ENCODE measurements at places on chromosomes 7 and 10.
A peak's percentile ranks its signal among the peaks of the same experiment; 100 is the strongest.

- no peak for DNase-seq
These were observed 102.1 kb downstream of the GAD2 start for GRCh38 chr10:26318672-26319071.

DNA sequence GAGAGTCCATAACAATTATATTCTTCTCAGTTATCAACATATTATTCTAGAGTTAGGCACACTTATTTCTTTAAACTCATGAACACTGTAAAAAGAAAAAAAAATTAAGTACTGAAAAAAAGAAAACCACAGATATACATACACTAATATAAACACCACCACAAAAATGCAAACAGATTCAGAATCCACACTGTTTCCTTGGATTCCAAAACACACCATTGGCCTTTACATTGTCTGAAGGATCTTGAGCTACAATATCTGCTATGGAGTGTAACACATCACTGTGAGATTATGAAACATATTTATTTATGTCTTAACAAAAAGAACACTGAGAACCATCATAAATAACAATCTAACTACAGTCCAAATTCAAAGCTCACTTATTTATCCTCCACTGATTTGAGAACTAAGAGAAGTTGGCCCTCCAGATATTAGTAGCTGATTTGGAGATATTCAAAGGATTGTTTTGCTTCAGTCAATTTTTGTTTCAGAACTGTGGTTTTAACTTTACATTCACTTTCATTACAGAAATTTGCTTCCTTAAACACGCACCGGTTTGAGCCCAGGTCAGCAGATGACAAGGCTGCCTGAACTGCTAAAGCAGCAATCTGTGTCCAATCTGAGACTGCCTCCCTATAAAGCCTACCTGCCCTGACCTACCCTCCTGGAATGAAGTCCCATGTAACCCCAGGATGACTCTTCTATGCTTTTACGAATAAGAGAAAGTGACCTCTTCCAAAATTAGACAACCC lies 47.0 kb upstream of the CDK1 start:
- DNase-seq = no peak

DNA sequence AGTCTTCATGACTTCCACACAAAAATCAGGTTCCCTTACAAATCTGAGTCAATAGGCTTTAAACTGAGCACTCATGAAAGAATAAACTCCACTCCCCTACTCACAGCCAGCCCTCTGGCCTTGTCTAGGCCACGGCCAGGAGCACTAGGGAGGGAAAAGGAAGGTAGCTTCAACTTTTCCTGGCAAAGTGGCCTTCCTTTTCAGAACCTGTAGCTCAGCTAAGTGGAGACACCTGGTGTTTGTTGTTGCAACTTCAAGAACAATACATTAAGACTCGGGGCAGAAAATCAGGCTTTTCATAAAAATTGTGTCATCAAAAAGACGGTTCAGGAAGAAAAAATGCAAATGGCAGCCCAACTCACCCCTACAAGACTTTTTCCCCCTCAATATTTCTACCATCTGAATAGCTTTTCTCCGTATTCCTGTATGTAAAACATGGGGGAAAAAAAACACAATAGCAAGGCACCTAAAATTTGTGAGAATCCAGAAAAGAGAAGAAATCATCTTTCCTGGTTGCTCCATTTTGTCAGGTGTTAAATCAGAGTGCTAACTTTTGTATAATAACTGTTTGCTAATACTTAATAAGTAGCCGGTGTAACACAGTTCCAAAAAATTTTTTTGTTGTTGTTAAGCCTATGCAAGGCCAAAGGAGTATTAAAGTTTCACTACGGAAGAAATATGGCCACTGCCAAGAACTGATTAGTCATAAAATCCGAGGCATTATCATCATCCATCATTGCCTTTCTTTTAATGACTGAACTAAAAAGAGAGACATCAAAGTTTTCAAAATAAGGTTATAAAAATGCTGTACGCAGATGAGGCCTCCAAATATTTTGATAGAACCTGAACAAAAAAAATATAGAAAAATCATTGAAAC lies 66.2 kb upstream of the ARID5B start:
- DNase-seq = no peak

- DNase-seq = no peak
These were observed 40.9 kb upstream of the ZNF365 start for GRCh38 chr10:62333135-62333889.

GRCh38 chr7:30466266-30466665 lies 12.3 kb downstream of the NOD1 start:
- DNase-seq = no peak

DNA sequence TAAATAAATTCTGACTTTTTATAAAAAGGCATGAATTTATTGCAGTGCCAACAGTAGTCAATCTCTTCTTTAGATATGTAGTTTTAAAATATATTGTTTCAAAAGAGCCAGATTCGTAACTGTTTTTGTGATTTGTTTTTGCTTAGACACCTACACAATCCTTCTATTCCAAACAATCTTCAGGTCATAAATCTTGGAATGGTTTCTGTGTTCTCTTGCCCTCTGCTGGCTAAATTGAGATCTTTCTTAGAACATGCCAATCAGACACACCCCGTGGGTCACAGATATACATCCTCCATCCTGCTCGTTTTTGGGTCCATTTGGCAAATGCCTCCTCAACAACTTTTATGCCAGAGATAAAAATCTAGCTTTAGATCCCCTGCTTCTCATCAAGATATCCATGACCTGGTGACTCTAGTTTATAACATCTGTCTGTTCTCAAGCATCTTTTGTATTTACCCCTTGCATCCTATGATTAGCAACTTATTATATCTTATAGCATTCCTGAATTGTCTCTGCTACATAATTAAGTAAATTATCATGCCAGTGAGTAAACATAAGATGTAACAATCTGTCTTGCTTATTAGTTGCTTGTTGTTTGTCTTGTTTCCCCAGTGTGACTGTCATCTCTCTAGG lies 35.3 kb upstream of the IFRD1 start:
- peak; percentile 29 for DNase-seq

GRCh38 chr7:2670720-2671391 lies 17.1 kb upstream of the AMZ1 start:
- peak; percentile 88 for DNase-seq

DNA sequence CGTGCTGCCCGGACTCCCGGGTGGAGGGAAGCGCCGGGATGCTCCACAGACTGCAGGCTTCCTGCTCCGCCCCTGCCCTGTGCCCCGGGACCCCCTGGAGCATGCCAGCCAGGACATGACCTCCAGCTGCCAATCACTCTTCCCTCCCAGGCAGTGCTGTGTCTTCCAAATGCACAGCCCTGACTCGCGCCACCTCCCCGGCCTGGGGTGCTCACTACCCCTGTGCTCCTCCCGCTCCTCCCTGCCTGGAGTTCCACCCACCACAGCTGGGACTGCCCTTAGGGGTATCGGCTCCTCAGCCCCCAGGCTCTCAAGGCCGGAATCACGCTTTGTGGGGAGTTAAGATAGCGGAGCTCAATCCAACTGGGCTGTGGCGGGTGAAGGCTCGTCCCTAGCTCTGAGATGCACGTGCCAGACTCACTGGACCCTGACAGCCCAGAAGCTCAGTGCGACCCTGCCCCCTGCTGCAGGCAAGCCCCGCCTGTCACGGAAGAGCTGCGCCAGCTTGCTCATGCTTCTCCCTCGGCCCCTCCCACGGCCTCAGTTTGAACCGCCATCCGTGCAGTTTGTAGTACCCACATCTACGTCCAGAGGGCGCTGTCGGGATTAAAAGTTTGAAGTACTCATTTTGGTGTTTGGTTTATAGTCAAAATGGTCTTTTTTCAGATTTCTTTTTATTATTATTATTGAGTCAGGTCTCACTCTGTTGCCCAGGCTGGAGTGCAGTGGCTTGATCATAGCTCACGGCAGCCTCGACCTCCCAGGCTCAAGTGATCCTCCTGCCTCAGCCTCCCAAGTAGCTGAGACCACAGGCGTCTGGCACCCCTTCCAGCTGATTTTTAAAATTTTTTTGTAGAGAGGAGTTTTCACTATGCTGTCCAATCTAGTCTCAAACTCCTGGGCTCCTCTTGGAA lies 142.5 kb upstream of the TCERG1L start:
- no peak for DNase-seq

- no peak for DNase-seq
These were observed 25.1 kb downstream of the SBDS start for GRCh38 chr7:66970310-66970709.

DNA sequence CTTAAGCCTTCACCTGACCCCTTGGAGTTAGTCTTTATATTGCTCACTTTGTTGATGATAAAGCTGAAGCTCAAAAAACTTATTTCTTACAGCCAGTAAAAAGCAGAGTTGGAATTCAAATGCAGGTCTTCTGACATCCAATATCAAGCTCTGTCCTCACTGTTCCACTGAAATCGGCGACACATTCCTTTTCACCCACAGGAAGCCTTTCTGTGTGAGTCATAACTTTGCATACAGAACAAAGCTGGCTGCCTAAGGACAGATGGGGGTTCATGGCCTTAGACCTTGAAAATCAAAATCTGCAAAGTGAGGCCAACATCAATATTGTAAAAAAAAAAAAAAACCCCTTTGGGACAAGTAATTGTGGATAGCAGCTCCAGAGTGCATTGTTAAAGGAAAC lies 21.8 kb upstream of the AKR1B1 start:
- DNase-seq = peak; percentile 48

DNA sequence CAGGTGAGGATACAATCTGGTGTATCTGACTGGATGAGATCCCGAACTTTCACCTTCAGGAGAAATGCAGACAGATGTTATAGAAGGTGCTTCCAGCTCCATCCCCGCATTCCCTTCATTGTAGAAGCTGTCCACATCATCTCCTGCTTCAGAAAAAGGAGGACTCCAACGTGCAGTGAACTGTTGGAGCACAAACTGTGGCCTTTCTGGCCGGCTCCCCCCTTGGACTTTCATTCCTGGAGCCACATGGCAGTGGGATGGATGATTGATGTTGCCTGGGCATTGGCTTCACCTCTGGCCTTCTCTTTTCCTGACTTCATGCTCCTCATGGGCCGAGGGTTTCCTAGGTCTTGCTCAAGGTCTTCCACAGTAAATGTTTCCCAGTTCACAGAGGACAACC lies 29.6 kb upstream of the ZNF273 start:
- DNase-seq = no peak

GRCh38 chr10:118521415-118522117 lies 73.9 kb downstream of the PRLHR start:
- DNase-seq = no peak

GRCh38 chr7:118183428-118183785 lies 557 bp upstream of the LSM8 start:
- no peak for DNase-seq

DNA sequence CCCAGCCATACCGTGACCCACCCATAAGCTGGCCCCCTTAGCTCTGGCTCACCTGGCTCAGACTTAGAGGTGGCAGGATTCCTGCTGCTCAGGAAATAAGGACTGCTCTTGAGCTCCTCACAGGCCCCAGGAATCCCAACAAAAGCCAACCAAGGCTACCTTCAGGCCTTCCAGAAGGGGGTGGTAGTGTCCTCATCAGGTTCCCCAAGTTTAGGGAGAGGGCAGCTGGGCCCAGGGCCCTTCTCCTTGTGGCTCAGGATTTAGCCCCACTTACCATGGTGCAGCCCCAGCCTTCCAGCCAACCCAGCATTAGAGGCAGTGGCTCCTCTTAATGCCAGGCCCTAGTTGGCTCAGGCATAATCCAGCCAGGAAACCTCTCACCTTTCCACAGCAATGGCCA lies 23.5 kb downstream of the NPFFR1 start:
- no peak for DNase-seq

- no peak for DNase-seq
These were observed 603.4 kb downstream of the KCNMA1 start for GRCh38 chr10:77034240-77034639.

GRCh38 chr7:8155836-8156235 lies 106.1 kb downstream of the ICA1 start:
- no peak for DNase-seq

- peak; percentile 30 for DNase-seq
These were observed 72.9 kb upstream of the GRID1 start for GRCh38 chr10:86439544-86439943.

DNA sequence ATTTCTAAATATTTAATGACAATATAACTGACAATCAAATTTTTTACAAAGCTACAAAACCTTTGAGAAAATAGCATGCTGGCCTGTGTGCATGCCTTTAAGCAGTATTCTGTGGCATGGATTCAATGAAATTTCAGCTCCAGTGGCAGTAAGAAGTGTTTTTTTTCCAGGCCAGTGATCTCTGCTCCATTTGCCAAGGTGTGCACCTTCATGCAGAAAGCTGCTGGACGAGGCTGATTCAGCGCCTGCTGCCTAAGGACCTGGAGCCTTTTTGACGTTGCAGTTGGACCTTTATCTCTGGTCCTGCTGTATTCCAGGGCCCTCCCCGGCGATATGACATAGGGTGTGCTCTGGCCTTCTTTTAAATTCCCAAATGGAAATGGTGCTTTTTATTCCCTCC lies 26.6 kb downstream of the VWC2 start:
- no peak for DNase-seq

DNA sequence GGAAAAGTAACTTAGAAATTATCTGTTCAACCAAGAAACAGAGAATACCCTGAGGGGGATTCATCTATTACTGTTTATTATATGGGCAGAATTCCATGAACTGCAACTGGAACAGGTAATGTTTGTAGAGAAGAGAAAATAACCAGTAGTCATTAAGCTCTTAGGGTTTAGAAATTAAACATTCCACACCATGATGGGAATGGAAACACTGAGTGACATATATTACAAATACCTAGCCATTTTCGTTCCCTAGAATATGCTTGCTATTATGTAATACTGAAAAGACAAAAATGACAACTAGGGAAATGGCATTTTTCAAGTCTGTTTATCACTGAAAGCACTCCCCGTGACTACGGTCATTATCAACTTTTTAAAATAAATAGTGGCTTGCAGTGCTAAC lies 1007.4 kb downstream of the GATA3 start:
- no peak for DNase-seq

GRCh38 chr10:3354174-3354900 lies 181.8 kb upstream of the PITRM1 start:
- no peak for DNase-seq

GRCh38 chr10:78706256-78706655 lies 362.5 kb upstream of the ZMIZ1 start:
- peak; percentile 25 for DNase-seq

GRCh38 chr10:131730771-131731497 lies 169.9 kb upstream of the PPP2R2D start:
- no peak for DNase-seq

- peak; percentile 51 for DNase-seq
These were observed 3.7 kb upstream of the LDB3 start for GRCh38 chr10:86664341-86665217.

DNA sequence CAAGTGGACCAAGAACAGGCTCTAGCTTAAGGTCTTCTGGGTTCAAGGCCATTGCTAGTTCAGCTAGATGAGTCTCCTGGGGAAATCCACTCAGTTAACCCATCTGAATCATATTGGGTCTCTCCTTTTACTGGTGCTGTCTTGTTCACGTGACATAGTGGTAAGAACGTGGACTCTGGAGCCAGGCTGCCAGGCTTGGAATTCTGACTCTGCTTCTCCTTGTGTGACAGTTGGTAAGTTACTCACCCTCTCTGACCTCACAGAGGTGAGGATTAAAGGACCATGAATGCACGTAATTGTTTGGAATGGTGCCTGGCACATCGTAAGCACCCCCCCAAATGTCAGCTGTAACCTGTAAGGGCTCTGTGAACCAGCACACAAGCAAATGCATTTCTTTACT lies 9.7 kb upstream of the CALU start:
- DNase-seq = no peak

Measured in AG08396 (cell line).